ENCODE measurements at places on chromosomes 7 and 10. TPM values are rescaled to one million over a fixed set of nuclear protein-coding genes. Genes with fewer than 3 reads are reported as not detected.

Gene BAMBI
- 64.5 TPM for total RNA-seq

Gene HTR5A
- not detected for total RNA-seq

Gene TACC2
- total RNA-seq, result 7.9 TPM

Gene EFCAB10
- total RNA-seq, result not detected

Gene AQP1
- total RNA-seq, result 7.9 TPM
